Hepatic stellate cell (primary cell): ENCODE measurements at places on chromosomes 12 and 14.

GRCh38 chr14:102840771-102841528 lies 63.7 kb downstream of the TRAF3 start:
- DNase-seq = no peak

DNA sequence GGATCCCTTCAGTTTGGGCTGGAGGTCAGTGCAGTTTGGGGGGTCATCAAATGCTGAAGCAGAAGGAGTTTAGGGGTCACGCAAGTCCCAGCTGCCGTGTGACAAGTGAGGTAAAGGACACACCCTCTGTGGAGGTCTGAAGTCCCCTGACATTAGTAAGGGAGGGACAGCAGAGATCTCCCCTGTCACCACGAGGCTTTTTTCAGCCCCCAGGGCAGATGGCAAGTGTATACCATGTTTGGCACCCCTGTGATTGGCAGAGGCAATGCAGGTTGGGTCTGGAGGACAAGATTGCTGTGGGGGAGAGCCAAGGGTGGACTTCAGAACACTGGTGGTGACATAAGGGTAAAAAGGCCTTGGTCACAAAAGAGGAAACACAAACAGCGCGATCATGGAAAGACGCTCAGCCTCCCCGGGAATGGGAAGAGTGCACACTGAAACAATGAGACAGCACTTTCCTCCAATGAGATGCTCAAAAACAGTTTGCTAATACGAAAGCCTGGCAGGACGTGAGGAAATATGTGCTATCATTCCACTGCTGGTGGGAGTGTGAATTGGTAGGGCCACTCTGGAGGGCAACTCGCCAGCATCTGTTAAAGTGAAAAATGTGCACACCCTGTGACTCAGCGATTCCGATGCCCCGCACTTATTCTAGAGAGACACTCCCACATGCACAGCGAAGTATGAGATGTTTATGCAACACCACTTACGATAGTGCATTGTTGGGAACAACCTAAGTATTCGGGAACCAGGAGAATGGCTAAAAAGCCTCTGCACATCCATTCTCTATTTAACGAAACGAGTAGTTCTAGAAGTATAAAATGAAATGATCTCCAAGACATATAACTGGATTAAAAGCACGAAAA lies 14.4 kb upstream of the CD27 start:
- DNase-seq = peak; percentile 85

DNA sequence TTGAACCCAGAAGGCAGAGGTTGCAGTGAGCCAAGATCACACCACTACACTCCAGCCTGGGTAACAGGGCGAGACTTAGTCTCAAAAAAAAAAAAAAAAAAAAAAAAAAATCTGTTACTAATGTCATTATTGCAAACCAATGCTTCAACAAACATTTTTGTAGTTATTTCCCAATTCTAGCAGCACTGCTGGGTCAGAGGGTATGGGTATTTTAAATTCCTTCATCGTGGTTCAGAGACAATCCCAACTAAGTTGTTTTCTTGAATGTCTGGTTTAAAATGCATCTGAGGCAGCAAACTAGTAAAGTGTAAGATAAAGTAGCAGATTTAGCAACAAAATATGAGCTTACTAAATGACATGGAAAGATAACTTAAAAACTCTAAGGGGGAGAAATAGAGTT lies 65.6 kb downstream of the FERMT2 start:
- DNase-seq = no peak

- DNase-seq = no peak
Observed at GRCh38 chr14:104386151-104386841, 193.3 kb upstream of the C14orf180 start.

GRCh38 chr14:30971586-30971985 lies 53.9 kb upstream of the AP4S1 start:
- DNase-seq = no peak

DNA sequence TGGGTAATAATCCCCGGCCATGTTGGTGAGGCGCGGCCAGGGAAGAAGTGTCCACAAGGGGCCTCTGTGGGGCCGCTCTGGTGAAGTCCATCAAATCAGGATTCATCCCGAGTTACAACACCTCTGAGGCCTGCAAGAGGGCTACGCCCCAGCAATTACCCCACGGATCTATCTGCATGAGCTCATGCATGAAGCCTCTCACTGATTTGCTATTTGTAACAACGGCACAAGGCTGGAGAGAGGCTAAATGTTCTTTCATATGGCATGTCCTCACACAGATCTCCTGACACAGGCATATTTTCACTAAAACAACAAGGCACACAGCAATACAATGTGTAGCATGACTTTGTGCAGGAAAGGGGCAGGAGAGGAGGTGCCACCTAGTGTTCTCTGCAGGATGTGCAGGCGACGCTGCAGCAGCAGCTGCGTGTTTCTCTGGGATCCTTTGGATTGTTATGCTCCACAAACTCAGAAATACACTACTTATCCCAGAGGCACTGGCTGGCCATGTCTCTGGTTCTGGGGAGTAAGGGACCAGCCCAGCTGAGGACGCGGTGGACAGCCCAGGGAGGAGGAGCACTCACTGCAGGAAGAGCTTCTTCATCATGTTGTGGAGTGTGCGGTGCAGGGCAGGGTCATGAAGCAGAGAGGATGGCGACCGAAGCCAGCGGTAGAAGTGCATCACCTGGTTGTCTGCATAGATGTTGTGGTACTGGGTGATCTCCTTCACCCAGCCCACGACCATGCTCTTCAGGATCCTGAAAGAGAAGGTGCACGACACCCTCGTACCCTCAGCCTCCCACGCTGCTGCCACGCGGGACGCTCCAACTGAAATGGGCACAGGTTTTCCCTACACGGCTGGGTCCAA lies 20.2 kb downstream of the P2RX2 start:
- DNase-seq = peak; percentile 84

- DNase-seq = no peak
Observed at GRCh38 chr14:106013879-106014376, 487.5 kb downstream of the TMEM121 start.

GRCh38 chr12:79128956-79129355 lies 264.4 kb downstream of the SYT1 start:
- no peak for DNase-seq

DNA sequence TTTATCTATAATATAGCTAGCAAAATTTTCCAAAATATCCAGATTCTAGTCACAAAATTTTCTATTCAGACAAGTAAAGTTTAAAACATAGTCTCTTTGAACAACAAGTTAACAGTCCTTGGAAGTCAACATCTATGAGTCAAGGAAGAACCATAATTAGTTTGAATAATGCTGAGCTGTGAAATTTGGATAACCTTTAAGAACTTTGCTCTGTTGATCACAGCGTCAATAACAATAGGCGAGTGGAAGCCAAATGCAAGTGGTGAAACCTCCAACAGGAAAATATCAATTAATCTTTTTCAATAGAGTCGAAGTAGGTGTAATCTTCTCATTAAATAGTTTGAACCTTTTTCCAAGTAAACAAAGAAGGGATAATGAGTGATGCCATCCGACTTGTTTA lies 466.6 kb downstream of the FOXG1 start:
- no peak for DNase-seq

GRCh38 chr12:29389295-29389919 lies 8.4 kb upstream of the ERGIC2 start:
- DNase-seq = no peak

DNA sequence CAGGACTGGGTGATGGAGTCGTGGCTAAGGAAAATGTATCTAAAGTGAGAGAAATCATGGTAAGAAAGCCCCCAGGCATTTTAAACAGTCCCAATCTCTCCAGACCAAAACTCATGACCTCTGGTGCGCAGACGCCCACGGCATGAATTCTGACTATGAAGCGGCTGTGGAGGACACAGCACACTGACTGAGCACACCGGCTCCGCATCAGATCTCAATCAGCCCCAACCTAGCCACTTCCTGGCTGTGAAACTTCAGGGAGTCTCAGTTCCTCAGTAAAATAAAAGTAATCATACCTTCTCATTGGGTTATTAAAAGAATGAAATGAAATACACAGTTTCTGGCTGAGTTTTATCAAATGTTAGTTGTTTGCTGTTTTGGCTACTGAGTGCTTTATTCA lies 38.7 kb downstream of the SETD3 start:
- no peak for DNase-seq

GRCh38 chr14:104735830-104736642 lies 12.0 kb downstream of the ADSS1 start:
- peak; percentile 61 for DNase-seq

DNA sequence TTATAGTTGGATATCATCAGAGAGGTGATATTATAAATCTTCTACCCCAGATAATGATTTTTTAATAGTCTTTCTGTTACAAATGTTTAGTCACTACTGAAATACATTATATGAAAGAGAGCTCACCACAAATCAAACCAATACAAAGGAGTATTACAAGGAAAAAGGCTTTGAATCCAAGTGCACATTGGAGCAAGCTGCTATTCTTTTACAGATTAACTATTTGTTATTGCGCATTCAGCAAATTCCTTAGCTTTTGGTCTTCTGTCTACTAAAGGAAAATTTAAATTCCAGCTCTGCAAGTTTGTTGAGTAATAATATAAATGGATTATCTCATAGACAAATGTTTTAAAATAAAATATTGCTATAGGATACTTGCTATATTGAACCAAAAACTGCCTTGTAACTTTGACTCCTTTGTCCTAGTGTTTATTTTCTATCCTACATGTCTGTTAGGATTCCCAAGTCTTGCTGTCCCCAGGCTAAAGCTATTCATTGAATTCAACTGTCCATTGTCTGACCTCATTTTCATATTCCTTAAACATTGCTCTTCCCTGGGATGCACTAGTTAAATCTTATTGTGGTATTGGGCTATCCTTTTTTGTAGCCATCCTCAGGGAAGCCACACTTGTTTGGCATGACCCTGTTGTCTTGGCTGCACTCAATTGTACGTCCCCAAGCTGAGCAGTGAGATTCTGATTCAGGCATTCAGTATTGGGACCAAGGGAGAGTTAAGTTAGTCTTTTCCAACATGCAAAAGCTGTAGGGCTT lies 41.5 kb downstream of the PDE3A start:
- DNase-seq = no peak

DNA sequence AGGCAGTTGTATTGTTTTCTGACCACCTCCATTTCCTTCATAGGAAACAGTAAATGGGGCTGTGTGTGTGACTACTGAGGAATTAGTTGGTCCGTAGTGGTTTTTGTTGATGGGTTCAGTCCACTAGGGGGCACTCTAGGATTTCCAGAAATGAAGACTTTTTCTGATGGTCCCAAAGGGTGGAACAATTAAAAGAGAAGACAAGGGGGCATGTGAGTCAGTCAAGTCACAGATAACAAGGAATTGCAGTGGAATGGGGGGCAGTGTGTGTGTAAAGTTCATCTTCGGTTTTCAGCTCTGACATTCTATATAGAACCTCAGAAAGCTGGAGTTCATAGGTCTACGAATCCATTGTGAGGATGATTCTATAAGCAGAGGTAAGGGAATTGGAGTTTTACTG lies 186.6 kb upstream of the OR4E1 start:
- no peak for DNase-seq

DNA sequence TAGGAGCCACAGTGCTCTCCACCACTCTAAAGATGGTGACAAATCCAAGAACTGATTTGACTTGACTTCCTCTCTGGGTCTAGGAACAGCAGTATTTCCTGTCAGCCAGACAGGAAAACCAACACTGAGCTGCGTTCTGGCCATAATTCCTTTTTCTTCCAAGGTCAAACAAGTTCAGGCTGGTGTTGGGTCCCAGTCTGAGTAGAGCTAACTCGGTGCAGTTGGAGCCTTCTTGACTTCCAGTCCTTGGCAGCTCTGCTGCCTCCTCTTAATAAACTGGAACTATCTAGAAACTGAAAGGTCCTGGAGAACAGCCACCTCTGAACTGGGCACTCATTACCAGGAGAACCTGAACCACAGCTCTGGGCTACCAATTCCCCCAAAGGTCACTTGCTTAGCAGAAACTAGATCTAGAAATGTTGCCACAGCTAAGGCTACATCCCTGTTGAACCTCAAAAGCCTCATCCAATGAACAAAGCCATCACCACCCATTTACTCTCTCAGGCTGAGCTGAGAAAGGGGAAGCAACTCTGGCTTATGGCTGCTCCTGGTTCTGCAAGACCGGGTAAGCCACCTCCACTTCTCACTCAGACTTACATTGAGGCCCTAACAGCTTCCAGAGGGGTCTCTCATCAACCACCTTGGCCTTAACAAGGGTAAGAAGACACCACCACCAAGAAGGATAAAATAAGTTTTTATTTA lies 27.7 kb downstream of the MAX start:
- no peak for DNase-seq

DNA sequence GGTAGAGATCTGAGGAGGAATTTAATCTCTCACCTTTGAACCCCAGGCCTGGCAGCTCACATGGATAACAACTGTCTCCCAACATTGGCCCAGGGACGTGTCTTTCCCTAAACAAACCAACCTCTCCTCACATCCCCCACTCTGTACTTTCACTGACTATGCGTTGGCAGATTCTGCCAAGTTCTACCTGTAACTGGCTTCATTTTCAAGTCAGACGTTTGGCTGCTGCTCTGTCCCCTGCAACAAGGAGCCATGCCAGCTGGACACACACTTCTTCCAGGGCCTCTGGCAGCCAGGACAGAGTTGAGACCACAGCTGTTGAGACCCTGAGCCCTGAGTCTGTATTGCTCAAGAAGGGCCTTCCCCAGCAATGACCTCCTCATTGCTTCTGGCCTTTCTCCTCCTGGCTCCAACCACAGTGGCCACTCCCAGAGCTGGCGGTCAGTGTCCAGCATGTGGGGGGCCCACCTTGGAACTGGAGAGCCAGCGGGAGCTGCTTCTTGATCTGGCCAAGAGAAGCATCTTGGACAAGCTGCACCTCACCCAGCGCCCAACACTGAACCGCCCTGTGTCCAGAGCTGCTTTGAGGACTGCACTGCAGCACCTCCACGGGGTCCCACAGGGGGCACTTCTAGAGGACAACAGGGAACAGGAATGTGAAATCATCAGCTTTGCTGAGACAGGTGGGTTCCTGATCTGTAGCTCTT lies at the start of gene INHBC:
Gene INHBC (plus strand): TSS at position 268 of the 707 bp plus-strand sequence. CDS start 103 bp downstream, at position 371.
- DNase-seq = no peak

DNA sequence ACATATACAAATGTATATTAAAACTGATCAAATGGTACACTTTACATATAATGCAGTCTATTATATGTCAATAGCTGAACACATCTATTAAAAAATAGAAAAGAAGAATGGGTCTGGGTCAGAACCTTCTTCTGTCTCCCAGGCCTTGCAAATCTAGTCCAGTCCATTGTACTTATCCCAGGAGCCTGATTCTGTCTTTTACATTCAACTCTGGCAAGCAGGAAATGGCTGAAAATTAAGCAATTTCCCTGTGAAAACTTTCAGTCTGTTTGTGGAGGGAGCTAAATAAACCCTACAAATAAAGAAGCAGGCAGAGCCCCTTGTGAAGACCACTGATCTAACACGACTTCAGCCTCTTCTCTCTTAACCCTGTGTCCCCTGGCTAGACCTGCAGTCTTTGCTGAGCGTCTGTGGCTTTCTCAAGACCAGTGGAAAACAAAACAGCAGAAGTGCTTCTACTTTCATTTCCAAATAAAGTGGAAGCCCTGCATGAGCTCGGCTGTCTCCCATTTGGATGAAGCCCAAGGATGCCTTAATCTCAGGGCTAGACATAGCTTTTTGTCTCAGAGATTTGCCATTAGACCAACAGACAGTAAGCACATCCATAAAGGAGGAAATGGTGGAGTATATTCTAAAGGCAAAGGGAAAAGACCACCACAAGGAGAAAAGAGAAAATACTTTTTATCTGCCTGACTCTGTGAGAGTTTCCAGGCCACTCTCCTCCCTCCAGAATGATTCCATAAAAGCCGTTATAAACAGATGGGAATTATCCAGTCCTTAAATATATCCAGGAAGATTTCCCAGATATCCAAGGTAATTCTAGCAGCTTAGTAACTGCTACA lies 48.2 kb downstream of the CRACR2A start:
- DNase-seq = peak; percentile 49
